ENCODE measurements at places on chromosomes 5 and 9.

DNA sequence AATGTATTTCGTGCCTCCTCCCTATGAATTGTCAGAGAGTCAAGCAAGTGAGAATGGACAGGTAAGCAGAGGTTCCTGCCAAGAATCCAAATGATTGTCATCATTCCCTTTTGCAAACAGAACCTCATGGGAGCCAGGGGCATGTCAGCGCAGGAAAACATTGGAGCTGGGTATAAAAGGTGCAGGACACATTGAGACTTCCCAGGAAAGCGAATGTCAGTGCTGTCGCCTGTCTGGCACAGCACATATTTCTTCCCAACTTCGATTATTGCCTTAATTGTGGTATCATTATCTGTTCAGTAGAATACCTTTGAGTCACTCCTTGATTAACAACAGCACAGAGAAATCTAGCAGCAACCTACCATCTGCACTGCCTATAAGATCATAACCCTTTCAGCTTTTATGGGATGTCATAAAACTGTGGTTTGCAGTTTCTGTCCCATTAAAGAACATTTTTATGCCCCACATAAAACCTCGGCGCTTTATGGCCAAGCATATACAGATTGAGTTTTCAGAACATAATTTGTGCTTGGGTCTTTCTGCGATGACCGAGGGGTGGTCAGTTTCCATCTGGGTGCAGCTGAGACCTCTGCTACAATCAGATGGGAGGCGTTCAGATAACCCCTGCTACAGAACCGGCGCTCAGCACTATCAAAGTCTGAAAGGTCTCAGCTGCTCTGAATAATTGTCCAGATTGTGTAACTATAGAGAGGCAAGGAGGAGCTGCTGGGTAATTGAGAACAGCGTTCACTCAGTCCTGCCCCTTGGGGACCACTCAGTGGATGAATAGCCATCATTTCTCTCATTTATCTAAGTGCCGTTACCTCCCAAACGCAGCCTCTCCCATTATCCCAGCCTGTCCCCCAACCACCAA lies 30.9 kb upstream of the WWC1 start:
- no peak for DNase-seq

GRCh38 chr5:137636830-137637714 lies 98.8 kb downstream of the KLHL3 start:
- no peak for DNase-seq

DNA sequence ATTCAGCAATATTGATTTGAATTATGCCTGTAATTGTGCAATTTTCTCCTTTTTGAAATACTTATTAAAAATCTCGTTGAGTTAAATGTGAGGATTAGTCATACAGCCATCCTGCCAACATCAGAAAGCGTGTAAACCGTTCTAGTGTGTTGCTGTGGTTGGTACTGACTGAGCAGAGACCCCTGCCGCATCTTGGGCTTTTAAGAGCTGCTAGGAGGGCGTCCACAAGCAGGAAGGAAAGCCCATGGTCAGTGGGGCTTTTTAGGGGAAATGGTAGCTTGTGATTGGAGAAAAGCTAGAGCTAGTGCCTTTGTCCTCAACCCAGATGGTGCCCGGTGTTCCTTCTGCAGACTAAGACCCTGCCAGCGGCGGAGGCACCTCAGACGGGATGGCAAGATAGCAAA lies 1.3 kb downstream of the SDHA start:
- peak; percentile 23 for DNase-seq

DNA sequence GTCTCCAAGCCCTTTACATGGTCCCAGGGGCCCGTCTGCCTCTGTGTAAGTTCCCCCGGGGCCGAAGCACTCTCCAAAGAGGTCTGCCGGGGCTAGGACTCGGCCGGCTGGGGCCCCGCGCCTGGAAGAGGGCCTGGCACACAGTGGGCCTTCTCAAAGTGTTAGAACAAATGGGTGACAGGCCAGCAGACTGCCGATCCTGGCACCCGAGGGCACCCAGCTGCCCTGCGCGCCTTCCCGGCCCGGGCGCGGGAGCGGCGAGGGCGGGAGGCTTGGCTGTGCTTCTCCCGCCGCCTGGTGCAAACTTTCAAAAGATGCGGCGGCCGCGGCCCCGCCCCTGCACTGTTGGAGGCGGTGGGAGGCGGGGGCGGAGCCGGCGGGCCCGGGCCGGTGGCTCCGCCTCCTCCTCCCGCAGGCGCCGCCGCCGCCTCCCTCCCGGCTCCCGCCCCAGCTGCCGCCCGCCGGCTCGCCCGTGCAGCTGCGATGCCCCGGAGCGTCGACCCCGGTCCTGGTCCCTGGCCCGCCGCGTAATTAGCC lies at the start of gene NEURL1B:
NEURL1B (plus strand) TSS at position 442 of the 537 bp plus-strand sequence. CDS start 144 bp downstream, outside the sequence.
- peak; percentile 98 for DNase-seq

DNA sequence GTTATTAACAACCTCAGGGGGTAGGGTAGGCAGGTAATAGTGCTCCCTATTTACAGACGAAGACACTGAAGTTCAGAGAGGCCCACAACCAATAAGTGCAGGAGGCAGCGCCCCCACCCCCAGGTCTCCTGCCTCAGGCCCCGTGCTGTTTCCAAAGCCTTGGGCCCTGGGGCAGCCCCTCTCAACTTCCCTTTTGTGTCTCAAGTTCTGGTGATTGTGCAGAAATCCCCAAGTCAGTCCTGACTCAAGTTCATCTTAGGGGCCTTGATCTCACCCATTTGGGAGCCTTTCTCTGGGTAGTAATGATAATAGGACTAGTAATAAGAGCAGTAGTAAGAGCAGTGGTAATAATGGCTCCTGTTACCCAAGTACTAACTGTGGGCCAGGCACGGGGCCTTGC lies 35.5 kb upstream of the ASS1 start:
- DNase-seq: no peak

GRCh38 chr5:118888556-118888955 lies 99.8 kb downstream of the DTWD2 start:
- no peak for DNase-seq

DNA sequence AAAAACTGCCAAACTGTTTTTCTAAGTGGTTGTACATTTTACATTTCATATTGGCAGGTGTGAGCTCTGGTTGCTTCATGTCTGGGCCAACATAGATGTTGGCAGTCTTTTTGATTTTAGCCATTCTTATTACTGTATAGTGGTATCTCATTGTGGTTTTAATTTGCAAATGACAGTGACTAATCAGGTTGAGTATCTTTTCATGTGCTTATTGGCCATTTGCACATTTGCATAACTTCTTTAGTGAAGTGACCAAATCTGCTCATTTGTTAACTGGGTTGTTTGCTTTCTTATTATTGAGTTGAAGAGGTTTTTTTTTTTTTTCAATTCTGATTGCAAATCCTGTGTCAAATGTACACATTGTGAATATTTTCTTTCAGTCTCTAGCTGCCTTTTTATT lies 36.9 kb upstream of the MSX2 start:
- DNase-seq: no peak

- no peak for DNase-seq
Observed at GRCh38 chr5:28810751-28811136, 1772.4 kb upstream of the CDH9 start.

GRCh38 chr5:169599451-169599850 lies 15.9 kb downstream of the SPDL1 start:
- DNase-seq: no peak

GRCh38 chr5:132385326-132386105 lies 16.0 kb downstream of the SLC22A5 start:
- DNase-seq: peak; percentile 82

GRCh38 chr5:150642567-150642927 lies 2.1 kb downstream of the SYNPO start:
- DNase-seq: peak; percentile 89

- no peak for DNase-seq
Observed at GRCh38 chr9:131744171-131744719, 4.4 kb upstream of the RAPGEF1 start.

GRCh38 chr9:100492952-100493351 lies 20.0 kb downstream of the TMEFF1 start:
- DNase-seq: peak; percentile 59

DNA sequence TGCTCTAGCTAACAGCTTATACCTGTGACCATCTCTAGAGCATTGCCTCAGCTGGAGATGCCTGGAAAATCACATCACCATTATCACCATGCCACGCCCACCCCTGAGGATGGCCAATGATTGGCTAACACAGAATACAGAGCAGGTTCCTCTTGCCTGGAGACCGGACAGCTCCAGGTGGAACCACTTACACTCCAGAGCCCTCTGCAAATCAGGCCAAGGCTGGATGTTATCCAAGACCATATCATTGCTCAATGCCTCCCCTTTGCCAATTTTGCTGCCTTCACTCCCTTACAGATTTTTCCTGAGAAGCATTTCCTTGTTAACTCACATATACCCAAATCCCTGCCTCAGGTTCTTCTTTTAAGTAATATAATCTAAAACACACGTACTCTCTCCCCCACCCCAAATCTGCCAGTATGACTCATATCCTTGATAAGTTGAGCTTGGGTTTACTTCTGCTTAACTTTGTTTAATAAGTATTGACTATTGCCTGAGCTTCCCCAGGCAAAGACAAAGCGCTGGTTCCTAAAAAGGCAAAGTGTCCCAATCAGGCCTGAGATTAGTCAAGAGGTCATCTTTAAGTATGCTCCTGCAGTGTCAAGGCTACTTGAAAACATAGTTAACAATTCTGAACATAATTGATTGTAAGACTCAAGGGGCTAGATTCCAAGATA lies 309.6 kb downstream of the EPB41L4A start:
- DNase-seq: peak; percentile 61

DNA sequence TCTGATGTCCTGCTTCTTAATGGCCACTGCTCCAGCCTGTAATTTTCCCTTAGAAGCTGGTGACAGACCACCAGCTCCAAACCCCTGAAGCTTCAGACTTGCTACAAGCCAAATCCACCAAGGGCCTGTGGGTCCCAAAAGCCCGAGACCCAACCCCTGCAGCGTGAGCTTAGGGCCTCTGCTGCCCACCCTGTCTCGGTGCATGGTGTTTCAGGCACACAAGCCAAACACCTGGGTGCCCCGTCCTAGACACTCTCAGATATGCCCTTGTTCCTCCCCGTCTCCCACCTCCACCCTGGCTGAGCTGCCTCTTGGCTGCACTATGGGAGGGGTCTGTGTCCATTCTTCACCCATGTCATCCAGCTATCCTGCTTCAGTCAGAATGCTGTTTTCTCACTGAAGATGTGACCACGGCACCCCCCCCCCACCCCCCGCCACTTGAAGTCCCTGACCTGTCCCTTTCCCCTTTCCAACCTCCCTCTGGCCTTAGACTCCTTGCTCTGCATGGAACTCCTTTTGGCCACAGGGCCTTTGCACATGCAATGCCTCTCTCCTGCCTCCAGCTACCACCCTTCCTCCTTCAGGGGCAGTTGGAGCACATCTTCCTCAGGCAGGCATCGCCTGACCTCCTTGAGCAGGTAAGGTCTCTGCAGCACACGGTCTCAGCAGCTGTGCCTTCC lies 55.8 kb downstream of the ZNF354C start:
- no peak for DNase-seq

DNA sequence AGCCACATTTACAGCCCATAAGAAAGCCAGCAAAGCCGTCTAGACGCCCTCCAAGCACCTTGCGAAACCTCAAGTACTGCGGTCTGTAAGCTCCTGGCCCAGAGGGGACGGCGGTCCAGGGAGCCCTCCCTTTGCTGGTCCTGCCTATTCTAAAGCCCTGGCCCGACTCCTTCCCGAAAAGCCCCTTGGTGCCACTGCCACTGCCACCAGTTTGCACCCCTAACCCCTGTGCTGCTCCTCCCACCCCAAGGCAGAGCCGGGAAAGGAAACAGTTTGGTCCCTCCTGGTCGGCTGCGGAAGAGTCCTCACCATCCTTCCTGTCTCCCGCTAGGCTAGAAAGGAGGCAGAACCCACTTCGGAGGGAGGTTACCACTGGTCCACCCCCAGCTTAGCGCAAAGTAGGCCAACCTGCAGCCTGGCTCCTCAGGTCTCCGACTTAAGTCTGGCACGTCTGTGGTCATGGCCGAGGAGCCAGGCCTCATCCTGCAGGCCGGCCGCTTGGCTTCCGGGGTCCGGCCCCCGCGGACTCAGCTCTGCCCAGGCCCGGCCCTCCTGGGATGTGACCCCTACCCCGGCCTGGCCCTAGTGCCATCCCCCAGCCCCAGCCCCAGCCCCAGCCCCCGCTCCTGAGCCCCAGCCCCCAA lies 916 bp downstream of the TOR1A start:
- peak; percentile 48 for DNase-seq

Data from AG20443 (cell line).